Fibroblast of lung (primary cell): ENCODE measurements at places on chromosomes 16 and 17. TPM values are rescaled to one million over a fixed set of nuclear protein-coding genes. Genes with fewer than 3 reads are reported as not detected.

Gene PAGR1
- total RNA-seq: 10.7 and 12.1 TPM in 2 replicates

Gene GNAO1
- total RNA-seq: 0.17 and 0.26 TPM in 2 replicates

Gene PRM3
- not detected in 2 replicates for total RNA-seq

DNA sequence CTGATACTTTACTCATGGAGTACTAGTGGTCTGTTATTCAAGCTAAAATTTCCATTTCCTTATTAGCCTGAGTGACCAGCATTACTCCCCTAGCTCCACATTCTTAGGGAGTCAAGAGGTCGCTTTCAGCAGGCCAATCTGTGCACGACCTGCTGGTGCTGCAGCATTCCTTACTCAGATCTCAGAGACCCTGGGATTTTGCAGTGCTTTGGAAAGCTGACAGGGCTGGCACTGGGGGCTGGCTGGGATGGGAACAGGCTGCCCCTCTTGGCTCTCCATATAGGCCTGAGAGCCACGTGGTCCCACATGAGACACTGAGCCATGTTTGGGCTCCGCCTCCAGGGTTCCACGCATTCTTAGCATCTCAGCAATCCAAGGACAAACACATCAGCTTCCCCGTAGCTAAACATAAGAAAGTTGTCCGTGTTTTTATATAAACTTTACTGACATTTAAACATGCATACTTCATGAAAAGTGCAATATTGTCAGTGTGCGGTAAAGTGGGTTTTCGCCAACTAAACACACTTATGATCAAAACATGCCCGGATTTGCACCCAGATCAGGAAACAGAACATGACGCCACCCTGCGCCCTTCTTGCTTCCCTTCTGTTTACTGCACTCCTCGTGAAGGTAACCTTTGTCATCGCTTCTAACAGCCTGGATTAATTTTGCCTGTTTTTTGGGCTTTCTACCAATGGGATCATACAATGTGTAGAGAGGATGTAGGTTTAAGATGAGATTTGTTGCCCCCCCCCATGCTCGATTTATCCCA, 254.5 kb upstream of the CACNG5 start:
- no peaks in the 10 kb centered on the region for H3K27me3 ChIP-seq
- H3K36me3 ChIP-seq: no peaks in the 10 kb centered on the region
- DNase-seq: peak; percentile 58

DNA sequence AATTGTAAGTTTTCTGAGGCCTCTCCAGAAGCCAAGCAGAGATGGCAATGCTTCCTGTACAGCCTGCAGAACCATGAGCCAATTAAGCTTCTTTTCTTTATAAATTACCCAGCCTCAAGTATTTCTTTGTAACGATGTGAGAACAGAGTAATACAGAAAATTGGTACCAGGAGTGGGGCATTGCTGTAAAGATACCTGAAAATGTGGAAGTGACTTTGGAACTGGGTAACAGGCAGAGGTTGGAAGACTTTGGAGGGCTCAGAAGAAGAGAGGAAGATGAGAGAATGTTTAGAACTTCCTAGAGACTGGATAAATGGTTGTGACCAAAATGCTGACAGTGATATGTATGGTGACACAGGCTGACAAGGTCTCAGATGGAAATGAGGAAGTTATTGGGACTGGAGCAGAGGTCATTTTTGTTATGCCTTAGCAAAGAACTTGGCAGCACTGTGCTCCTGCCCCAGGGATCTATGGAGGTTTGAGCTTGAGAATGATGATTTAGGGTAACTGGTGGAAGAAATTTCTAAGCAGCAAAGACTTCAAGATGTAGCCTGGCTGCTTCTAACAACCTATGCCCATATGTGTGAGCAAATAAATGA, 23.1 kb downstream of the PRDM7 start:
- no peak overlapping the region for H3K27ac ChIP-seq
- no peak overlapping the region for H3K4me3 ChIP-seq
- no peaks in the 10 kb centered on the region for H3K27me3 ChIP-seq
- no peak for DNase-seq
- no peaks in the 10 kb centered on the region for H3K36me3 ChIP-seq

Gene ADAD2
- total RNA-seq: not detected in 2 replicates

DNA sequence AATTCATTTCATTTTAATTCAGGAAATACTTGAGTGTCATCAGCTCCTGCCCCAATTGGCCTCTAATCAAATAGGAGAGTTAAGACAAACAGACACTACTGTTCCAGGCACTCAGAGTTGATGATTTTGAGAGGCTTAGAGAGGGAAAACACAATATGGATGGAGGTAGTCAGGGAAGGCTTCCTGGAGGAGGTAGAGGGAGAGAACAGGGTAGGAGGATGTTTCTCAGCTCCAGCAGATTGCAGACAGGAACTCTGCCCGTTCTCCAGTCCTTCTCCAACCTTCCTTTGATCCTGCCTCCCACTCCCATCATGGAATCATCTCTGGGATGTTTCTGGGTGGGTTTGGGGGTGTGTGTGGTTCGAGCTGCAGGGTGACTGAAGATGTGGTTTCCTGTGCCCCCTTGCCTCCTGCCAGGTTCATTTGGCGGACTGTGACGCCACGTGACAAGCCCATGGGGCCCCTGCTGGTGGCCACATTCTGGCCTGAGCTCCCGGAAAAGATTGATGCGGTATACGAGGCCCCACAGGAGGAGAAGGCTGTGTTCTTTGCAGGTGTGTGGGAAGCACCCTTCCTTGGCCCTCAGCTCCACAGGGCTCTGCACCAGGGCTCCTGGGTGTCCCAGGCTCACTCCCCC, 12.2 kb upstream of the LPCAT2 start:
- H3K36me3 ChIP-seq: peaks cover 31% of the 10 kb centered on the region
- H3K4me3 ChIP-seq: no peak overlapping the region
- no peak for DNase-seq
- no peaks in the 10 kb centered on the region for H3K27me3 ChIP-seq

DNA sequence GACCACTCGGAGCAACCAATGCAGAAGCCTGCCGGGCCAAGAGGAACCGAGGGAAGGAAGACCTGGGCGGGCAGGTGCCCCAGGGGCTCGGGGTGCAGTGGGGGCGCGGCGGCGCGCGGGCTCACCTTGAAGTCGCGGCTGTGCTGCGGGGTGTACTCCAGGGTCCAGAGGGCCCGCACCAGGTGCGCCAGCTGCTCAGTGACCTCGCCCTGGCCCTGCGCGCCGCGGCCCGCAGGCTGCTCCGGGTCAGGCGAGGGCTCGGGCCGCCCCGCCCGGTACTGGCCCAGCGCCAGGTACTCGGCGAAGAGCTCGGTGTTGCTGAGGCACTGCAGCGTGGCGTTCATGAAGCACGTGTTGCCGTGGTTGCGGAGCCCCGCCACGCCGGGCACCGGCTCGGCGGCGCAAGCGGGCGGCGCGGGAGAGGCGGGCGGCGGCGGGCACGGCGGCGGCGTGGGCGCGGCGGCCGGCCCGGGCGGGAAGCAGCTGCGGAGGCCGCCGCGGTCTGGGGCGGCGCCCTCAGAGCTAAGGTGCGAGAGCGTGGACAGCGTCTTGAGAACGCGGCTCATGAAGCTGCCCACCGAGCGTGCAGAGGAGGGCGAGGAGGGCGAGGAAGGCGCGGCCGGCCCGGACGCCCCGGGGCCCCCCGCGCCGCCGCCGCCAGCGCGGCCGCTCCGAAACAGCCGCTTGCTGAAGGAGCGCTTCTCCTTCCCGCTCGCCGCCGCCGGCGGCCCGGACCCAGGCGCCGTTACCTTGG, 562 bp downstream of the USP31 start:
- no peaks in the 10 kb centered on the region for H3K27me3 ChIP-seq
- peaks cover 3% of the 10 kb centered on the region for H3K4me1 ChIP-seq
- peak overlapping the region; percentile 73 for H3K4me3 ChIP-seq
- H3K36me3 ChIP-seq: no peaks in the 10 kb centered on the region
- DNase-seq: peak; percentile 35

Gene DNAI2
- not detected in 2 replicates for total RNA-seq

- no peaks in the 10 kb centered on the region for H3K36me3 ChIP-seq
- no peak overlapping the region for H3K27ac ChIP-seq
- no peak overlapping the region for H3K4me3 ChIP-seq
- H3K27me3 ChIP-seq: peaks cover 2% of the 10 kb centered on the region
Measured at GRCh38 chr16:84952335-84953189, 58.8 kb downstream of the ZDHHC7 start.

Gene SOST
- total RNA-seq: not detected in 2 replicates

DNA sequence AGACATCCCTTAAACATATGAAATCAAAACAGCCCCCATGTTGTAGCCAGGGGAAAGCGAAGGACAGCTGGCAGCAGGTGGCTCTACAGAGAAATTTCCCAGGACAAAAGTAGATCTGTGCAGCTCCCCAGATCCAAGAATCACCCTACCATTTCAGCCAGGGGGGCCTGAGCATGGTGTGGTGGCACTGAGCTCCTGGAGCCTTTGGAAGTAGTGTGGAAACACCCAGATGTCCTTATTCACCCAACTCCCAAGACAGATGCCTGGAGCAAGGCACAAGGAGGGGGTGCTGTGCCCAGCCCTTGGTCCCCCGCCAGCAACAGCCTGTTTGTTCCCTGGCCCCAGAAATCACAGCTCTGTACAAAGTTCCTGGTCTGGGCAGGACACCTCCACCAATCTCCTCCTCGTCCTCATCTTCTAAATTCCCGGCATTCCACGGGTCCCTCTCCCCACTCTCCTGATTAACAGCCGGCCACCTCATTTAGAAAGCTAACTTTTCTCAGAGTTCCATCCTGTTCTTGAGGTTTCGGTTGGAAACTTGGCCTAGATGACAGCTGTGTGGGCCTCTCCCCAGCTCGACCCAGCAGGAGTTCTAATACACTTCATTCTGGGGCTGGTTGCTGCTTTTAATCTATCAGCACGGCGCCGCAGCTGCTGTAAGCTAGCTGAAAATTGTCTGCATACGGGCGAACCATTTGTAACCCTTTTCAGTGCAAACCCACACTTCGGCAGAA, 191.1 kb downstream of the C16orf78 start:
- no peaks in the 10 kb centered on the region for H3K27me3 ChIP-seq
- H3K4me3 ChIP-seq: no peak overlapping the region
- DNase-seq: no peak
- H3K27ac ChIP-seq: no peak overlapping the region
- no peaks in the 10 kb centered on the region for H3K4me1 ChIP-seq

Gene TBC1D3H
- not detected in 2 replicates for total RNA-seq

DNA sequence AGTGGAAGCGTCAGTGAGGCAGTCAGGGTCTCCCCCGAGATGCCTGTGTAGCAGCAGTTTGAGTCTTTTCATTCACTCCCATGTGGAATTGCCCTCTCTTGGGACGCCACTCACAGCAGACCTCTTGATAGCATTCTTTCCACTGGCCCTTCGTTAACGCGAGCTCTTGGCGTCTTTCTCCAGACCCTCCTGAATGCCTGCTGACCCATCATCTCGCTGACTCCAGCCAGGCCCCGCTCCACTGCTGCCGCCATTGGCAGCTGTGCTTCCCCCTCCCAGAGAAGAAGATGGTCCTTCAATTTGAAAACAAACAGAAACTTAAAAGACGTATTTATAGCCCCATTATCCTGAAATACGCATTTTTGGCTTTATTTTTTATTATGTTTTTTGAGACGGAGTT, 63.1 kb downstream of the SEC14L1 start:
- H3K4me1 ChIP-seq: peaks cover under 1% of the 10 kb centered on the region
- no peak for DNase-seq
- peaks cover 23% of the 10 kb centered on the region for H3K36me3 ChIP-seq
- H3K27ac ChIP-seq: no peak overlapping the region
- no peak overlapping the region for H3K4me3 ChIP-seq

- H3K36me3 ChIP-seq: peaks cover 6% of the 10 kb centered on the region
- peak within 1 kb of the TSS; percentile 92 for H3K4me3 ChIP-seq
- peak within 1 kb of the TSS; percentile 93 for H3K27ac ChIP-seq
- H3K4me1 ChIP-seq: peaks cover 51% of the 10 kb centered on the region
Measured at GRCh38 chr16:4371357-4372000, at the start of gene VASN. VASN (plus strand) TSS chr16:4371848; CDS start chr16:4380878, 9,030 bp downstream.

GRCh38 chr16:70788668-70789594, 12.0 kb downstream of the VAC14 start:
- no peaks in the 10 kb centered on the region for H3K27me3 ChIP-seq
- DNase-seq: peak; percentile 22
- H3K4me1 ChIP-seq: no peaks in the 10 kb centered on the region
- H3K27ac ChIP-seq: no peak overlapping the region

- no peak for DNase-seq
- no peaks in the 10 kb centered on the region for H3K36me3 ChIP-seq
- H3K4me3 ChIP-seq: no peak overlapping the region
- no peaks in the 10 kb centered on the region for H3K27me3 ChIP-seq
Measured at GRCh38 chr17:43880420-43880991, 26.8 kb downstream of the MPP2 start.

DNA sequence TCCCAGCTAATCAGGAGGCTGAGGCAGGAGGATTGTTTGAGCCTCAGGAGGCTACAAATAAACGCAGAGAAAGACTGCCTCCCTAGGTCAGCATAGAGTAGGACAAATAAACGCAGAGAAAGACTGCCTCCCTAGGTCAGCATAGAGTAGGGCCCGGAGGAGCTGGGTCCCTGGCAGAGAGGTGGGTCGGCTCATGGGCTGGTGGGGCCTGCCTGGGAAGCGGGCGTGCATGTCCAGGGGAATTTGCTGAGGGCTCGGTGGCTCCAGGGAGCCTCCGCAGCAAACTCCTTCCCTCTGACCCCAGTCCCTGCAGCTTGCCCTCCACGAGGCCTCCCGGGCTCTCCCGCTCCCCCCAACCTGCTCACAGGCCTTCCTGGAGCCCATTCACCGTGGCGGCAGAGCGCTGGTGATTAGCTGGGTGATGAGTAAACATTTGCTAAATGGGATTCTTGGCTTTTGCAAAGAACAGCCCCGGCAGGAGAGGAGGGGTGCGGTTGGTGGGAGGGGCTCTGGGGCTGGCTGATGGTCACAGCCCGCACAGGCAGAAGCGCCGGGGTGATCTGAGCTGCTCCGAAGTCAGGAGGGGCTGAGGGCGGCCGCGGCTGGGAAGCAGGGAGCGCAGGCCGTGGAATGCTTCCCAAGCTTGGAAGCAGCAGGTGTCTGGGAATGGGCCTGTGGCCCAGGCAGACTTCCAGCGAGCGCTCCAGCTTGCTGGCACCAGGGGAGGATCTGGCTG, 93.1 kb downstream of the RTN4RL1 start:
- H3K4me1 ChIP-seq: no peaks in the 10 kb centered on the region
- no peak overlapping the region for H3K4me3 ChIP-seq
- no peaks in the 10 kb centered on the region for H3K36me3 ChIP-seq
- peaks cover 6% of the 10 kb centered on the region for H3K27me3 ChIP-seq
- DNase-seq: peak; percentile 51

Gene ZNF200
- total RNA-seq: 8.0 and 8.1 TPM in 2 replicates

GRCh38 chr17:45688820-45689219, 95.3 kb upstream of the CRHR1 start:
- H3K36me3 ChIP-seq: no peaks in the 10 kb centered on the region
- no peak overlapping the region for H3K4me3 ChIP-seq
- H3K4me1 ChIP-seq: no peaks in the 10 kb centered on the region
- no peak overlapping the region for H3K27ac ChIP-seq
- H3K27me3 ChIP-seq: peaks cover 19% of the 10 kb centered on the region

GRCh38 chr16:27236635-27237218, 31.8 kb downstream of the NSMCE1 start:
- H3K27me3 ChIP-seq: no peaks in the 10 kb centered on the region
- H3K36me3 ChIP-seq: peaks cover 7% of the 10 kb centered on the region
- H3K27ac ChIP-seq: peak overlapping the region; percentile 66

Gene ITGA3
- total RNA-seq: 89.1 and 269 TPM in 2 replicates
